ENCODE measurements at places on chromosomes 5 and 9. TPM values are rescaled to one million over a fixed set of nuclear protein-coding genes. Genes with fewer than 3 reads are reported as not detected.

Gene IGIP
- 3.4 TPM for total RNA-seq

Gene IGFBPL1
- not detected for total RNA-seq

Gene C9orf153
- total RNA-seq = 0.38 TPM

Gene SPINK7
- total RNA-seq = not detected

Gene GABRA6
- total RNA-seq = not detected

Gene FBP2
- total RNA-seq = not detected

Gene LRRC19
- not detected for total RNA-seq

Gene PIP5KL1
- 2.6 TPM for total RNA-seq

Gene MGAT4B
- 116 TPM for total RNA-seq

Gene SH3TC2
- total RNA-seq = not detected

Gene CTSL
- total RNA-seq = 0.96 TPM

Gene SPATA31C1
- total RNA-seq = not detected

Gene KIF4B
- 0.09 TPM for total RNA-seq

Gene SLC36A2
- not detected for total RNA-seq

Gene FOXD4L4
- total RNA-seq = 0.09 TPM

Gene CATSPER3
- 0.82 TPM for total RNA-seq

Gene MEIKIN
- total RNA-seq = not detected

Gene GRM6
- total RNA-seq = not detected

Gene SLC45A2
- not detected for total RNA-seq

Gene BAAT
- not detected for total RNA-seq

Gene ADGRD2
- total RNA-seq = not detected

Gene CAMK2A
- total RNA-seq = not detected

Gene SMIM32
- not detected for total RNA-seq

Gene OGN
- total RNA-seq = not detected

Gene TAF11L5
- total RNA-seq = not detected

Gene INSYN2B
- not detected for total RNA-seq

Gene RASGRF2
- 12.3 TPM for total RNA-seq

Gene ZDHHC11B
- 0.21 TPM for total RNA-seq

Gene OTULINL
- total RNA-seq = 46.7 TPM

Gene PCAT7
- total RNA-seq = not detected

Gene WHRN
- 12.4 TPM for total RNA-seq

Gene SARDH
- total RNA-seq = 0.56 TPM

Gene NR2F1-AS1
- total RNA-seq = not detected

Gene CYSRT1
- 0.89 TPM for total RNA-seq

Data from activated CD8-positive, alpha-beta memory T cell treated with anti-CD3 and anti-CD28 coated beads, Interleukin-2, amount 10 ng/mL, durations not matched to agents 7 days and 5 days (primary cell).